ENCODE measurements at places on chromosomes 2 and 18. TPM values are rescaled to one million over a fixed set of nuclear protein-coding genes. Genes with fewer than 3 reads are reported as not detected.

Gene NOSTRIN
- not detected for total RNA-seq

Gene AQP12A
- total RNA-seq = not detected

Gene MXD1
- 3.1 TPM for total RNA-seq

Gene SERPINB3
- not detected for total RNA-seq

Gene ZSWIM2
- not detected for total RNA-seq

Gene SLC23A3
- total RNA-seq = not detected

Gene LRP1B
- total RNA-seq = 0.08 TPM

Gene GAD1
- 2.8 TPM for total RNA-seq

Gene TNFRSF11A
- not detected for total RNA-seq

Gene UGT1A4
- total RNA-seq = not detected

Gene STARD6
- not detected for total RNA-seq

Gene GPR39
- 2.6 TPM for total RNA-seq

Gene LOXHD1
- not detected for total RNA-seq

GRCh38 chr2:147688242-147688641 lies 156.6 kb upstream of the ACVR2A start:
- DNase-seq = no peak

DNA sequence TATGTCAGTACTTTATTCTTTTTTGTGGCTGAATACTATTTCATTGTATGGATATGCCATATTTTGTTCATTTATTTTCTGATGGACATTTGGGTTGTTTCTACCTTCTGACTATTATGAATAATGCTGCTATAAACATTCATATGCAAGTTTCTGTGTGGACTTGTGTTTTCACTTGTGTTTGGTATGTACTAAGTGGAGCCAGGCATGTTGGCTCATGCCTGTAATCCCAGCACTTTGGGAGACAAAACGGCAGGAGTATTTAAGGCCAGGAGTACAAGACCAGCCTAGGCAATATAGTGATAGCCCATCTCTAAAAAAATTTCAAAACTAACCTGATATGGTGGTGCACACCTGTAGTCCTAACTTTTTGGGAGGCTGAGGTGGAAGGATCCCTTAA lies 23.3 kb downstream of the MARCHF7 start:
- no peak for DNase-seq

- DNase-seq = peak; percentile 42
Measured at GRCh38 chr18:950882-951495, 46.3 kb downstream of the ADCYAP1 start.

DNA sequence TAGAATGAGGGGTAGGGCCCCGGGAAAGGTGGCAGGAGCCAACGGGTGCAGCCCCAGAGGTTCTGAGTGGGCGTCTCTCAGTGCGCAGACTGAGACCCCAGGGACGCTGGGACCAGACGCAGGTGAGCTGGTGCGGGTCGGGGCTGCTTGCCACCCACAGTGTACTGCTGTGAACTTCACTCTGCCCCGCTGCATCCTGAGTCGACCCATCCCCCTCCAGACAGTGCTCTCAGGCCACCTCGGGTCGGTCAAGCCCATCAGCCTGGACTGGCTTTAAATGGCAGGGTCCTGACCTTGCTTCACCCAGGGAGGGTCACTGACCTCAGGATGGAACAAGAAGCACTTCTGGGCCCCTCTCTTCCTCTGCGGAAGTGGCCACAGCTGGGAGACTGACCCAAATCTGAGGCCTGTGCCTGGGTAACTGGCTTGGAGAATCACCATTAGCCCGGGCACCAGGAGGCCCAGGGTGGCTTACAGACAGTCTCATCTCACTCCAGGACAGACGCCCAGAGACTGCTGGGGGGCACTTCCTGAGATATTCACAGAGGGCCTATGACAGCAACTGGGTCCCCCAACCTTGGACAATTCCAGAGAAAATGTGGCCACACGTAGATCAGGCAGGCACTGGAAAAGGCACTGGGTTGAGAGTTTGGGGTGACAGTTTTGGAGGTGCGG lies 23.7 kb upstream of the BOK start:
- DNase-seq = no peak

DNA sequence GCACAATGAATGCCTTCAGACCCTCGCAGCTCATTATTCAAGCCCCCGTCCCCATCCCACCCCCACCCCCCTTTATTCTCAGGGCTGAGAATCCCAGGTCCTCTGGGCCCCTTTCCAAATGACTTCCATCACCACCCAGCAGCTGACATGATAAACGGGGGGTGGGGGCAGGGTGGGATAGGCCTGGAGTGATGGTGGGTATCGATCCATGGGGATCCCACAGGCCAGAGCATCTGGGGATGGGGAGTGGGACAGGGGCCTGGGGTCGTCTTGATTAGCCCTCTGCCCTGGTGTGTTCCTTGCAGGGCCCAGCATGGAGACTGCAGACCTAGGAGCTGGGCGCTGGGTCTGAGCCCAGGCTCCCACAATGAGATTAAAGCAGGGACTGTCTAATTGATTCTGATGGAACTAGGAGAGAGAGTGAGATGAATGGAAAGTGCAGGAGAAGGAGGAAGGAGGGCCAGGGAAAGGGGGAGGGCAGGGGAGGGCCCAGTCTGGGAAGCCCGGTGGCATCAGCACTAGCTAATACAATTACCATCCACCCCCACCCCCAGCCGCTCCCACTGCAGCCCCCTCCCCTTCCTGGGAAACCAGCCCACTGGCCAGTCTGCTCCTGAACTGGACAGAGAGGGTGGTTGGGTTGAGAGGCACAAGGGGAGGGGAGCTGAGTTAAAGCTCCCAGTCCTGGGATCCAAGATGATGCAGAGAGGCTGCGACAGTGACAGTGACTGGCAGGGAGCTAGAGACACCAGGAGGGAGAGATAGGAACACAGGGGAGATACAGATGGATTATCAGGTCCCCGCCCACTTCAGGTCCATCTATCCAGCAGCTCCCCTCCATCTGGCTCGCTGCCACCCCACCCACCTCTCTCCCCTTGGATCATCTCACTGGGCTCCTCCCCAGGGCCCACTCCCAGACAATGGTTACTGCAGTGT lies 13.1 kb upstream of the TNS1 start:
- no peak for DNase-seq

DNA sequence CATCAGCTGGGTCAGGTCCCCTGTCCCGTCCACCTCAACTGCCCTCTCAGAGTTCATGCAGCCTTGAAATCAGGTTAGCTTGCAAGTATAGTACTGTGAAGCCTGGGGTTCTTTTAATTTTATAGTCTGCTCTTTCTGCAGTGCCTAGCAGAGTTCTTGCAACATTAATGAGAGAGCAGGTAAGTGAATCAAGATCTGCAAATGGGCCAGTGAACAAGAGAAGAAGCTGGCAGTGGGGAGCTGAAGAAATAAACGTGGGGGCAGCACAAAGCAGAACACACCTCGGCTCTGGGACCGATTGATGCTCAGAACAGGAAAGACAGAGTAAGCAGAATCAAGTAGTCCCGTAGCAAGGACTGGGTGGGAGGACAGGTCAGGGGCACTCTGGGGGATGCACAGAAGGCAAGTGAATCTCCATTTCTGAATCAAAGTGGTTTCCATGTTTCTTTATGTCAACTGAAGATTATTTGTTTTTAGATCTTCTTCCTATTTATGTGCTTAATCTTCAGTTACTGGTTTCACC lies 675.5 kb downstream of the RNF144A start:
- DNase-seq = no peak

- no peak for DNase-seq
Measured at GRCh38 chr2:54384301-54385203, 71.6 kb upstream of the SPTBN1 start.

- DNase-seq = no peak
Measured at GRCh38 chr18:10244341-10244740, 210.1 kb upstream of the APCDD1 start.

DNA sequence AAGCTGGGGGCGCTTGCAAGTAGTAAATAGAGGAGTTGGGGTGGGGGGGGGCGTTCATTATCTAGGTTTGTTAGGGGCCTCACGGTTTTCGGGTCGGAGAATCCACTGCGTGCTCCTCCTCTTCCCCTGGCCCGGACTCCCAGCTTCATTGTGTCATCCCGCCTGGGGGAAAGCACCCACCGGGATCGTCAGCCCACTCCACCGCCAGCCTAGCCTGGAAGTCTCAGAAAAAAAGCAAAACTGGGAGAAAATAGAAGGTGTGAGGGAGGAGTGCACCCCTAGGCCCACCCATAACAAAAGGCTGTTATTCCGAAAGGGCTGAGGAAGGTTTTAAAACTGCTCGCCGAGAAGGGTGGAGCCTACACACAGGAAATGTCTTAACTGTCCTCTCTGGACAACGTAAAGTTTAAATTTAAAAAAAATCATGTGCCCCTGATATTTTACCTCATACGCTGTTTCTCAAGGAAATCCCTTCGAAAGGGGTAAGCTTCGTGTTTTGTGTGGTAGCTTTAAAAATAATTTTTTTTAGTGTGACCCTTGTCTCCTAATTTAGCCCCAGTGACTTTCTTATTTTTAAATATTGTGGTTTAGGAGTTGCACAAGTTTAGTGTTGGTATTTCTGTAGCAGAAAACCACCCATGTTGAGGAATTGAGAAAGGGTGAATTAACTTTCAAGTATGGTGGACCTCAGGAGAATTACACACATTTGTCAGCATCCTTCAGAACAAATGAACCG lies 104.2 kb downstream of the SPTBN1 start:
- DNase-seq = peak; percentile 77

DNA sequence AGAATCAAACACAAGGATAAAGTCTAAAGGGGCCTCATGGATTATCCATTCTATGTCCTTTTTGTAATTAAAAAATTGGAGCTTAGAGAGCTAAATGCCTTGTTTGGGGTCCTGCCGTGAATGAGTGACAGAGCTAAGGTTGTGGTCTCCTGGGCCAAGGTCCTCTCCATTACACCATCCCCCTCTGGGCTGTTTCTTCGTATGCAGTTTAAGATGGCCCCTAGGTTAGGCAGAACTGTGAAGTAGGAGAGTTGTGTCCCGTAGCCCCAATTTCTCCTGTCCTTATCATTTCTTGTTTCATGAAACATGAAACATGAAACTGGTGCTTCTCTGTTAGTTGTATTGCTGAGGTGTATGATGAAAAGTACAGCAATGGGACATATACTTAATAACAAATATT lies 32.9 kb downstream of the CRIM1 start:
- no peak for DNase-seq

DNA sequence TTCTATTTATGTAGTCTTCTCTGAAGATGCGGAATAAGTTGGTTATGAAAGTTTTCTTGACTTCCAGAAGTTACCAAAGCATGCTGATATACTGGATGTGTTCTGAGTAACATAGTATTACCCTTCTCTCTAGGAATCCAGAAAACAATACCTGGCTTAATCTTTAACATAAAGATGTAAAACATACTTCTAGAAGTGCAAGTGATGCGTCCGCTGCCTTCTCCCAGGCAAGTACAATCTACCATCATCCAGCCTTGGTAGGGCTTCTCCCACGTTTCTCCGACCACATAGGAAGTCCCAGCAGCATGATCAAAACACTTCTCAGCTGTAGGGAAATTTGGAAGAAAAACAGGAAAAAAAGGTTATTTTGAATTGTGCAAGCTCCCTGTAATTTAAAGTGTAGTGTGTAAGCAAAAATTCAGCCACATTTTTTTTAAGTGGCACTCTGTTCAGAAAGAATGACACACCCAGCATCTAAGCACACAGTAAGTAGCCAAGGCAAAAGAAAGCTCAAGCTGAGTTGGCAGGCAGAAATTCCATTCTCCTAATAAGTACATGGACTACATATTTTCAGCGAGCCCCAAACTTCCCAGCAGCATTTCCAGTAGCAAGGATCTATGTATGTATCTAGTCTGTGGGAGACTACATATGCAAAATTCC lies 5.2 kb downstream of the FN1 start:
- no peak for DNase-seq

DNA sequence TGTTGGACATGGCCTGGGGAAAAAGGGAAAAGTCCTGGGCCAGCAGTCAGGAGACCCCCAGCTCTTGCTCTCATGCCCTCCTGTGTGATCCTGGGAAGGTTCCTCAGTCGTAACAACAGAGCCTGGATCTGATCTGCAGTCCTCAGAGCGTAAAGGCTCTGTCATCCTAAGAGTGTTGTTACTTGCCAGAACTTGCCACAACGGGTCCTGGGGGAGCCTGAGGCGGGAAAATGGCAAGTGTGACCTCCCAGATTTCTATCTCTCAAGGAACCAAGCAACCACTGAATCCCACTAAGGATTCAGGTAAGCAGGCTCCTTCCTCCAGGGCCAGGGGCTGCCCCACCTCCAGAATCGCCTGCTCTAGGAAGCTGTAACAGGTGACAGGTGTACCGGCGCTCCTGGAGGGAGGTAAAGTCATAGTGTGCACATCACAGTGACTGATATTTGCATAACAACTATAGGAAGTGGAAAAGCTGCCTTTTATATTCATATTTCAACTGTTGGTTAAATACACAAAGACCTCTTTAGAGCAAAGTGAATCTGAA lies 18.4 kb downstream of the HS1BP3 start:
- DNase-seq = no peak

GRCh38 chr2:37671816-37672103 lies 318 bp upstream of the CDC42EP3 start:
- DNase-seq = no peak

- DNase-seq = no peak
Measured at GRCh38 chr2:99808361-99809200, 318.8 kb upstream of the REV1 start.

- no peak for DNase-seq
Measured at GRCh38 chr2:209772290-209772685, 656 bp downstream of the UNC80 start.

GRCh38 chr2:105627534-105627933 lies 117.2 kb upstream of the NCK2 start:
- no peak for DNase-seq

- DNase-seq = no peak
Measured at GRCh38 chr2:197946562-197946961, 142.2 kb downstream of the PLCL1 start.

- DNase-seq = no peak
Measured at GRCh38 chr2:224099861-224100643, 61.0 kb upstream of the SERPINE2 start.

- no peak for DNase-seq
Measured at GRCh38 chr2:44770221-44771195, 171.0 kb upstream of the SIX3 start.

GRCh38 chr2:8229546-8229986 lies 452.3 kb upstream of the ID2 start:
- no peak for DNase-seq

GRCh38 chr2:163613266-163613731 lies 122.5 kb downstream of the FIGN start:
- DNase-seq = no peak

DNA sequence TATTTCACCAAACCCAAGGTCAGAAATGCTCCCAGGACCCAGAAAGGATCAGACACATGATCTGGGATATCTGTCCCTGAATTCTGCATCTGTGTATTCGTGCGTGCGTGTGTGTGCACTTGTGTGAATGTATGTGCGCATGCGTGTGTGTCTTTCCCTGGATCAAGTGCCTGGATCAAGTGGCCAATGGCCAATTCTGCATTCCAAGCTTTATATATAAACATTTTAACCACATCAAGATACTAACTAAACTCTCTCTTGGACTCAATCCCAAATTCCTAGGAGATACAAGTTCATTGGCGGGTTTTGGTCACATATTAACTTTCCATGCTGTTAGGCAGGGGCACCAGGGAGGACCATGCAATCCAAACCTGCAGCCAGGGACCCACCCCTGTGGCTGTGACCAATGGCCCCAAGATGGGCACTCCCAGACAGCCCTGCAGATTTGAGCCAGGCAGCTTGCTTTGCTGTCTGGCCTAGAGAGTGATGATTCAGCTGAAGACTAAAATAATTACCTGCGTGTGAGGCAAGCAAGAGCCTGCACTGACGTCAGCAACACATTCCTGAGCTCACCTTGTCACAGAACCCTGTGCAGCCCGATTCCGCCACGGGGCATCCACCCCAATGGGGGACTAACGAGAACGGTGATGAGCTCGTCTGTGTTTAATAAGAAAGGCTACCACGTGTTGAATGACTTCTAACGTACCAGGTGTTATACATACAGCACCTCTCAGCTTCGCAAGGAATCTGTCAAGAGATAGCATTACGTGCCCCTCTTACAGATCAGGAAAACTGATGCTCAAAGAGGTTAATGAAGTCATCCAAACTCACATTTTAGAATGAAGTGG lies 45.3 kb upstream of the ROCK2 start:
- peak; percentile 84 for DNase-seq

All from SJSA1 (cell line).